Astrocyte (in vitro differentiated cells and primary cell): ENCODE measurements at places on chromosomes 7 and 10.

DNA sequence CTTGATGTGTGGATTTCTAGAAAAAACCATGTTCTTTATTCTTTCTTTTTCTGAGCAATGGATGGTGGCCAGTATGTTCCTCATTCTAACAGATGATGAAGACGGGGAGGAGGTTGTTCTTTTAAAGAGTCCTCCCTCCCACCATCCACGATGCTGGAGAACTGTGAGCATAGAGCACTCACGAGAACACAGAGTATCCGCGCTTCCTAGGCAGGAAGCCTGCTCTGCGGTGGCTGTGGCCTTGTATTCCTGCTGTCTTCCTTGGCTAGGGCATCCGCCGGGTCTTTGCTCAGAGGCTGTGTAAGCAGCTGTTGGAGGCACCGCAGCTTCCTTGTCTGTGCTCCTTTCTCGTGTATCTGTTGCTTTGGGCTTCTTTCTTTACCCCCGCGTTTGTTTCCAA lies 214.2 kb downstream of the CCDC3 start:
- no peak for DNase-seq

DNA sequence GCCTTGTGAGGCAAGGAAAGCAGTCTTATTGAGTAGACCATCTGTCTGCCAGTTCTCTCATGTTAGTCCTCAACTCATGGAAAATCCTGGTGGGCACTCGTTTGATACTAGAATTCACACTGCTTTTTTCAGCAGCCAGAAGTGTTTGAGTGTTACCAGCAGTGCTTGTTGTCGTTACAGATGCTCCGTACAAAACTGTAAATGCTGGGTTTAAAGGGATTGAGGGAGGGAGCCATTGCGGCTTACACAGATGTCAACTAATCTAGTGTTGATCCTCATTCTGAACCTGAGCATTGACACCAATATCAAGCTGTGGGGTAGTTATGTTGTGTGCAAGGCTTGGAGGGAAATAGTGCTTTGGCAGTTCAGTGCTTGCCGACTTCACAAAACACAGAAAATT lies 348.6 kb downstream of the AUTS2 start:
- DNase-seq: no peak

DNA sequence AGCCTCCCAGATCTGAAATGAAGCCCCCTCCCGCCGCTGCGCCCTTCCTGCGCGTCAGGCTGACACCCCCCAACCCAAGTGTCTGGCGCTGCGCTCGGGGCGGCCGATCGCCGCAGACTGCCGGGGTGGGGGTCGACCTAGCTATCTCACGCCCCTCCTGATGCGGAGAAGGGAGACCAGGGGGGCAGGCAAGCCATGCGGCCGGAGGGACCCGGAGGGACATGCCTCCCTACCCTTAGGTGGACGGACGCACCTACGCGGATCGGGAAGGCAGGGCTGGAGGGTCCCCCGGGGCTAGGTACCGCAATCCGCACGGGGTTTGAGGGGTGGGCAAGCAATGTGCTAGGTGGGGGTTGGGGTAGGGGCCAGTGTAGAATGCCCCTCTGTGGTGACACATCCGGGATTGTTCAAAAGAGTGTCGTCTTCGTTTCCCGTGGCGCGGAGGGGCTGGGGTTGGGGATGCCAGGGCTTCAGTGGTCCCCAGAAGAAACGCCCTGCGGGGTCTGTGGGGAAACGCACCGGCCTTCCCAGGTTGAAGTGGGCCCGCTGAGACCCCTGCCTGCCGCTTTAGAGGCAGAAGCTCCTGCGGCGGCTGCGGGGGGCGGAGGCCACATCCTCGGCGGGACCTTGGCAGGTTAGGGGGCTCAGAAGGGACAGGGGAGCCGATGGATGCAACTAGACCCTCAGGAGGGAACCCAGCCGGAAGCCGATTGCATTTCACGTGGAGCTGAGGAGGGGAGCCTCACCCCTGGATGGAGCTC lies 913 bp downstream of the ADCYAP1R1 start:
- no peak for DNase-seq

DNA sequence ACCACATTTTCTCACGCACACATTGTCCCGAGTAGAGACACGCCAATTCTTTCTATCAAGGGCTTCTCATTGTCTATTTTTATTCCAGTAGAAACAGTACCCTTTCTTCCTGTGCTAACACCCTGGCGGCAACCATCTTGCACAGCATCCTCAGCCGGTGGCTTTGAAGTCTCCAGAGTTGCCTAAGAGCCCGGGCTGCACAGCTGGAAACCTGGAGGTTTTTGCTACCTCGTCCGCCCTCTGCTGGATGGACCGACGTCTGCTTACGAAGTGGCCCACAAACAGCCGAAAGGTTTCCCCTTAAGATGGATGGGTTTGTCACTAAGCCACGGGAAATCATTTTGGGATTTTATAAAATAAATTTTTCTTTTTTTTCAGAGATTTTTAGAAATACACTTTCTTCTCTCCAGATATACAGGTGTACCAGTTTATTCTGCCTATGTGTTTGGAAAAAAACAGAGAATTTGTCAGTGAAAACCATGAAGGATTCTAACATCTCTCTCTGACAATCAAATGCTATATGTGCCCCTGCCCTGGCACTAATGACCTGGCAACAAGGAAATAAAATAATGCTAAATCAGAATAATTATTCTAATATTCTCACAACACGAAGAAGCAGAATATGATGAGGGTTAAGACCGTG lies 81.8 kb upstream of the FAM204A start:
- peak; percentile 67 for DNase-seq

DNA sequence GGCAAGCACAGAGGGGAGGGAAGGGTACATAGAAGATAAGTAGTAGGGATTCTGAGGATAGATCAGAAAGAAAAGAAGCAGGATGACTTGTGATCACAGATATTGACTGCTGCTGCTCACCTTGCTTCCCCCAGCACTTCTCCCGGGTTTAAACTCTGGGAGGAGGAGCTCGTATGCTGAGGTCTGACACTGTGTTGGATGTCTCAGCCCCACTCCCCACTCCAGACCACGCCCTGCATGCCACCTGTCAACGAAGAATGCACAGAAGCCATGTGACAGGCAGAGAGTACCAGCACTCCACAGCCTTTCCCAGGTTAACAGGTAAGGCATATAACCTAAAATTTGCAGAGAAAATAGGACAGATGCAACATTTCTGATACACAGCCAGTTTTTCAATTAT lies 388.9 kb downstream of the TNS3 start:
- no peak for DNase-seq
